ENCODE measurements at places on chromosomes 13 and 19.

- no peak for DNase-seq
Measured at GRCh38 chr13:63680704-63681103, 2265.1 kb upstream of the PCDH20 start.

DNA sequence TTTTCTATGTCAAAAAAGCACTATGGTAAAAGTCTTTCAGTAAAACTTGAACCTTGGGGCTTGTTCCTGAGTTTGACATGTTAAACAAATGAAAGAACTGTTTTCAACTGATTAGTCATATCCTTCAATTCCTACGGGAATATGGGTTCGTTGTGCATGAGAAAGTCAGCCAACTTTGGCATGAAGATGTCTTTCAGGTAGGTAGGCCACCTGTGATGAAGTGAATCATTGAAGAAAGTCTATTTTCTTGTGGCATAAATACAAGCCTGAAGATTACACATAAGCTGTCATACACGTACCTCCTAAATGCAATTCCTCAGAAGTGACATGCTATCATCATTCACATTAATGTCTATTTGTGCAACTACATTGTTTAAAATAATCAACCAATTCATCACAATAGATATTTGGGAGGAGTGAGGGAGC is 513.0 kb downstream of the IRS2 start:
- DNase-seq, result no peak

GRCh38 chr13:42071672-42072419 is 23.4 kb downstream of the DGKH start:
- DNase-seq, result no peak

GRCh38 chr13:30753030-30753616 is 17.8 kb downstream of the ALOX5AP start:
- DNase-seq, result no peak

DNA sequence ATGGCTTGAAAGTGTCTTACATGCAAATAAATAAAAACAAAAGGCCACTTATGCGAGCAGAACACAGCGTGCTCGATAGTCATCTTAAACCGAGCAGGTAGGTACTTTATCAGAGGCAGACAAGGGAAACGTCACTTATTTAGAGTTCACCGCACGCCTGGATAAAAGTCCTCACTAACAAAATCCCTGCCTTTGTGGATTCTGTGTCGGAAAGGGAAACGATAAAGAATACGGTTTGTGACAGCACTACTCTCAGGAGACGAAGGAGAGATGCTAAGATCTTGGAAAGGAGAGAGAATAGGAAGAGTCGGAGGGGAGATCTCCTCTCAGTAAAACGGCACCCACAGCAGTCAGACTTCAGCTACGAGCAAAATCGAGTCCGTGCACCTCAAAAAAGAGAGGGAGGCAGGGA is 581 bp downstream of the RCBTB1 start:
- no peak for DNase-seq

DNA sequence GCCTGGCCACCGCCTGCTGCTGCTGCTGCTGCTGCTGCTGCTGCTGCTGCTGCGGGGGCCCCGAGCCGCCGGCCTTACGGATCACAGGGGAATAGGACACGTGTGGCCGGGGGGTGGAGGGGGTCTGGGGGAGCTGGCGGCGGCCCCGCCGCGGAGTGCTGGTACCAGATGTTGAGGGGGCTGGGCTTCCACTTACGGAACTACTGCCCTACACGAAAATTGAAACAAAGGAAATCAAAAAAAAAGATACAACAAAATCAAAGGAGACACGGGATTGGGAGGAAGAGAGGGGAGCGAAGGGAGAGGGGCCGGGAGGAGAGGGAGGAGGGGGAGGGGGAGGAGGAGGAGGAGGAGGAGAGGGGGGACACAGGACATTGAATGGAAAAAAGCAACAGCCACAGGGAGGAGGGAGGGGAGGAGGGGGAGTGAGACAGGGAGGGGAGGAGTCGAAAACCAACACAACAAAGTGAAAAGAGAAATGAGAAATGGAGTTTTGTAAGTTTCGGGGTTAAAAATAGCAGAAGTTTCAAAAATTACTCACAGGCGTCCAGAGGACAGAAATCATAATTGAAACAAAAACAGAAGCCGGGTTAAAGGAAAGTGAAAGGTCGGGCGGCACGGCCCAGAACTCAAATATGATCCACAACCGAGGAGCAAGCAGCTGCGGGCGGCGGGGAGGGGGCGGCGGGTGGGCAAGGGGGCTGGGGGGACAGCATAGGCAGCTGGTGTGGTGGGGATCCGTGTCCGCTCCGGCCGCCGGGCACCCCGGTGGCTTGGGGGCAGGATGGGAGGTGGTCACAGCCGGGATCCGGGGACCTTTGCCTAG is 57.8 kb downstream of the IER2 start:
- DNase-seq, result peak; percentile 5

DNA sequence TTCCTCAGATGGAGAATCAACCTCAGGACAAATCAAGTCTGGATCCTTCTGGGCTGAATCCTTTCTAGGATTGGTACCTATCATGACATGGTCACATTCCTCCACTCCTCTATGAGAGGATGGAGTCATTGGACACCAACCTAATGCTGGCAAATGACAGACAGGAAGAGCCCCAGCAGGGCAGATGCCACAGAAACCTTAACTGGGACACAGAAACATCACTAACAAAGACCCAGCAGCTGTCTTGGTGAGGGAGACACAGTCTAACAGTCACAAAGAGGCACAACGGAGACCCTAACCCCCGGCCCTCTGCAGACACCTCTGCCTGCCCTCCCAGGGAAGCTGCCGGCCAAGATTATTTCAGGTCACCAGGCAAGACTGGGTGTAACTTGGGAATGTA is 2.1 kb downstream of the ANKRD27 start:
- DNase-seq, result no peak

- no peak for DNase-seq
Measured at GRCh38 chr13:102033857-102034331, 368.0 kb downstream of the FGF14 start.

DNA sequence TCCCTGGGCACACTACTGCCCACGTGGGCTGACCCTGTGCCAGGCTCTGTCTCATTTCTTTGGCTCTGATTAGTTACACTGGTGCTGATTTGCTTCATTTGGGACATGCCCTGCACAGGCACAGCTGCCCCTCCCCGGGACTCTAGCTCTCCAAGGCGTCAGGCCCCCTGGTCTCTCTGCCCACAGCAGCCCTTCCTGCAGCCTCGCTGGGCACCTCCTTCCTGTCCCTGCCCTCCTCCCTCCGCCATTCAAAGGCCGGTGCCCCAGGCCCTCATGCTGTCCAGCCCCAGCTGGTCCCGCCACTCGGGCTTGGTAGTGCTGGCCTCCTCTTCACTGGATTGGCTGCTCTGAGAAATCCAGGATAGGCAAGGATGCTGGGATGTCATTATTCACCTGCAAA is 73.1 kb downstream of the ERICH6B start:
- no peak for DNase-seq

- DNase-seq, result no peak
Measured at GRCh38 chr19:9485140-9485539, 13.3 kb downstream of the ZNF560 start.

Measured in D721Med (cell line).